ENCODE measurements at places on chromosomes 5 and 9.
A peak's percentile ranks its signal among the peaks of the same experiment; 100 is the strongest.

GRCh38 chr5:36561601-36562000, 44.8 kb upstream of the SLC1A3 start:
- DNase-seq, result no peak

GRCh38 chr5:22910523-22910922, 57.4 kb upstream of the CDH12 start:
- DNase-seq, result no peak

- peak; percentile 39 for DNase-seq
Measured at GRCh38 chr5:109100971-109101370, 308.8 kb downstream of the PJA2 start.

- no peak for DNase-seq
Measured at GRCh38 chr5:148685520-148686134, 31.3 kb upstream of the HTR4 start.

GRCh38 chr5:76999451-76999850, 30.8 kb upstream of the AGGF1 start:
- DNase-seq, result peak; percentile 56

DNA sequence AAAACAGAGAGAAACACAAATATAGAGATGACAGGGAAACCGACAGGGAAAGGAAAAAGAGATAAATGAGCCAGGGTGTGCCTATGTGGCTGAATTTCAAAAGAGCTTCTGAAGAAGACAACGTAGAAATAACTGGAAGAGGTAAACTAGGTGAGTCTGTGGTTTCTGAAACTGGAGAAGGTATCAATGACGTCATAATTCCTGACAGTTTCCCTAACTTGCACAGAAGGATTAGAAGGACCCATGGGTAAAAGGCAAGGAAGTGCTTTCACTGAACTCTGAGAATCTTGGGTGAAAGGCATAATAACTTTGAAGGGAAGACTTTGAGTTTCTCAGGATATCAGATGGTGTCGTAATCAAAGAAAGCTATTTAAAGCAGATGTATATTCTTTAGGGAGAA, 790.8 kb upstream of the NUDT12 start:
- no peak for DNase-seq

DNA sequence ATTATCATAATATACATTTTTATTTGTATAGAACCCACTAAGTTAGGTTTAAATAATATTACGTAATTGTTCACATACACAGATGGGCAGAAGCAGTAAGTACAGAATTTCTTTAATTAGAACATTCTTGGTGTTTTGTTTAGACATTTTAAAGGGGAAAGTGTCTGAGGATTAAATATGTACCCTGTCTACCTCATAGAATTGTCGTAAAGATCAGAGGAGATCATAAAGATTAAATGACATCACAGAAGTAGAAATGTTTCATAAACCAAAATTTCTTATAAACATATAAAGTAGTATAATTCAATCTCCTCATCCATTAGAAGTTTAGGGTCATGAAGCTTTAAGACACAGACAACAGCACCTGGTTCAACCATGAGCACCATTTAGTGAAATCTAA, 20.1 kb downstream of the DEPDC1B start:
- DNase-seq, result no peak

- DNase-seq, result no peak
Measured at GRCh38 chr5:31133488-31133887, 60.0 kb upstream of the CDH6 start.

DNA sequence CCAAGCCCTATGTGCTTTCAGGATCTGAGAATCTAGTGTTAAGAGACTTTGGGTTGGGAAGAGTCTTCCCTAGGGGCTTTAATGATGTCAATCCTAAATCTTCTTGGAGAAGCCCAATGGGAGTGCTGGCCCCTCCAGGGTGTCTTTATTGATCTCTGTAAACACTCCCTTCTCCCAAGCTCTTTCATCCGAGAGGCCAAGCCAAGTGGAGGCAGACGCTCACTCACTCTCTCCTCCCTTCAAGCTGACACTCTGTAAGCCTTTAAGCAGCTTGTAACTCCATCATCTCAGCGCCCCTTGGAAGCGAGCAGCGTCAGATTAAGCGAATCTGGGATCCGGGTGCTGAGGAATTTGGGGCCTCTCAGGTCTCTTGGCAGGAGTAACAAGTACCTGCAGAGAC, 37.7 kb downstream of the SPARC start:
- no peak for DNase-seq

DNA sequence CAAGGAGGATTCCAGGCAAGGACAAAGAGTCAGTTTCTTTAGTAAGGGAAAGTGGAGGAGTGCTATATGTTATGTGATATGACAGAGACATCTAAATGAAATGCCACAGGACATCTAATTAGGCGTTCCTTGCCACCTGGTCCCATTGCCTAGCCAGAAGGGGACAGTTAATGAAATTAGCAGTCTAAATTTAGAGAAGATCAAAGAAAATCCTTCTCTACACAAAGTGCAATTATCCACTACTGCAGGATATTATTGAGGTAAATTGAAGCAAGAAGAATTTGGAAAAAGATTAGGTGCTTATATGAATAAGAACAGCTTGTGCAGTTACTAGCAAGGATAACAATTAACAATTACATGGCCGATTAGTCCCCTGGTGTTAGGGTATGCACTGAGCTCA, 495.3 kb upstream of the NMUR2 start:
- DNase-seq, result no peak

DNA sequence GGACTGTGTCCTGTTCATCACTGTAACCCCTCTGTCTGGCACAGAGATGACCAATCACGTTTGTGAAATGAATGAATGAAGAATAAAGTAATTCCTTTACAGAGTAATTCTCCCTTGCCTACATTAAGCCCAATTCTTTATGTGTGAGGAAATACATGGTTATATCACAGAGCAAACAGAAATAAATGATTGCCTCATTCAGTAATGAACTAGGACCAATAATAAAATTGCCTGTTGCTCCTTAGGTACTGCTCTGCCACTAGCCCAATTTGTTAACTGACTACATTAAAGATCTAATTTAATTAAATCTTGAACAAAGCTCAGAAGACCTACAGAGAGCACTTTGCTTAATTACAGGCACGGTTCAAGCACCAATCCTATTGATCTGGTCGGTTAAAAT, 121.8 kb downstream of the DCP2 start:
- DNase-seq, result no peak

GRCh38 chr9:95771556-95772246, 103.8 kb upstream of the ERCC6L2 start:
- DNase-seq, result no peak

GRCh38 chr9:86126998-86127972, 27.9 kb upstream of the GOLM1 start:
- peak; percentile 75 for DNase-seq

- no peak for DNase-seq
Measured at GRCh38 chr9:10806868-10807267, 194.1 kb upstream of the PTPRD start.

DNA sequence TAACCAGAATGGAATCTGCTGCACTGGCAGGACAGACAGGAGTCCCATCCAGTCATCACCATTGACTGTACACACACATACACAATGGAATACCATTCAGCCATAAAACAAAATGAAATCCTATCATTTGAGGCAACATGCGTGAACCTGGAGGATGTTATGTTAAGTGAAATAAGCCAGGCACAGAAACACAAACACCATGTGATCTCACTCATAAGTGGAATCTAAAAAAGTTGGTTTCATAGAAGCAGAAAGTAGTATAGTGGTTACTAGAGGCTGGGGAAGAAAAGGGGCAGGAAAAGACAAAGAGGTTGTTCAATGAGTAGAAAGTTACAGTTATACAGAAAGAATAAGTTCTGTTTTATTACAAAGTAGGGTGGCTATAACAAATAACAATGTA, 884.0 kb upstream of the ACO1 start:
- no peak for DNase-seq

DNA sequence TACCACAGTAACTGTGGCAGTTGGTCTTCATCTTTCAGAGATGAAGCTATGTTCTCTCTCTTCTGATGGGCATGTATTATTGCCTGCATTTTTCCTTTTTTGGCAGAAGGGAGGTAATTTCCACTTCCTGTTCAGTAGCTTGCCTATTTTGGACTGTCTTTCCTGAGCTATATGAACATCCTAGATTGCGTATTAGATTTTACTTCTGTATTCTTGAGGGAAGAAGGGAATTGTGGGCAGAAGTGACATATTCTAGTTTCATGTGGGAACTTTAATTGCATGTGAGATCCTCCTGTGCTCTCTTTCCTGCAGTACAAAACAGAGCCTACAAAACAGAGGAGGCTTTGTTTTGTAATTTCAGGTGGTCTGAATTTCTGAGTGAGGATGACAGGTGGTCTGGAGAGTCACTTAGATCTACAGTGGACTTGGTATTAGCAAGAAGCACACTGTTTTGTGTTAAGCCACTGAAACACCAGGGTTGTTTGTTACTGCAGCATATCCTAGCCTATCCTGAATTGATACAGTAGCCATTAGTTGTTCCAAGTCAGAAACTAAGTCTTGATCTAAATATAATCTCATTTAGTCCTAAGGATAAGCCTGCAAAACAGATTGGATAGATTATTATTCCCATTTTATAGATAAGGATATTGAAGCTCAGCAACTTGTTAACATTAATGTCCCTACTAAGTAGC, 68.1 kb downstream of the AOPEP start:
- DNase-seq, result no peak

DNA sequence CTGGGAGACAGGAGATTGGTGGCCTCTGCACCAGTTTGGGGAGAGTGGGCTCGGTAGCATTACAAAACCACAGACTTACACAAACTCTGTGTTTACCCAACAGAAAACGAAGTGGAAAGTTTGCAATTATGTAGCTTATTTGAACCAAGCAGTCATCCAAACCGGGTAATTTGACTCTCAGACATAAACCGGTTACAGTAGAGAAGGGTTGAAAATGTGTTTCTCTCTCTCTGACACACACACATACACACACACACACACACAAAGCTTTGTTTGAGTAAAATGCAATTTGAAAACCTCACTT, 97.1 kb upstream of the ZNF608 start:
- DNase-seq, result no peak

DNA sequence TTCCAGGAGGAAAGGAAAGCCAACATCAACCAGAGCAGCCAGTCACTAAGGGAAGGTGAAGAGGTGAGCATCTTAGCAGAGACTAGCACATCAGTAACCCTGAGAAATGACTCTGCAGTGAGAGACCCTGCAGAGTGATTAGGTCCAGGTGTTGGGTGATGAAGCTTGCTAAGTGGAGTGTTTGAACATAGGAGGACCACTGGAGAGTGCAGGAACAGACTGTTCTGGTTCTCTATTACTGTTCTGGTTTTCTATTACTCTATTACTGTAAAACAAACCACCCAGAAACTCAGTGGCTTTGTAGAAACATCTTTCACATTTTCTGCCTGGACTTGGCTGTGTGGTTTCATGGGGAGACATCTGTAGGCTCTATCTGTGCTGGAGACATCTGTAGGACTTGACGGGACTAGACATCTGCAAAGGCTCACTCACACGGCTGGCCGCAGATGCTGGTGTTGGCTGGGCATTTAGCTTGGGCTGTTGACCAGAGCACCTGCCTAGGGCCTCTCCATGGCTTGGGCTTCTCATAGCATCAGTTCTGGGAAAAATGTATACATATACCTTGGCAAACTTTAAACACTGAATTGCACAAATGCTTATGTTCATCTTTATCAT, 33.4 kb upstream of the SPATA31E1 start:
- peak; percentile 18 for DNase-seq

DNA sequence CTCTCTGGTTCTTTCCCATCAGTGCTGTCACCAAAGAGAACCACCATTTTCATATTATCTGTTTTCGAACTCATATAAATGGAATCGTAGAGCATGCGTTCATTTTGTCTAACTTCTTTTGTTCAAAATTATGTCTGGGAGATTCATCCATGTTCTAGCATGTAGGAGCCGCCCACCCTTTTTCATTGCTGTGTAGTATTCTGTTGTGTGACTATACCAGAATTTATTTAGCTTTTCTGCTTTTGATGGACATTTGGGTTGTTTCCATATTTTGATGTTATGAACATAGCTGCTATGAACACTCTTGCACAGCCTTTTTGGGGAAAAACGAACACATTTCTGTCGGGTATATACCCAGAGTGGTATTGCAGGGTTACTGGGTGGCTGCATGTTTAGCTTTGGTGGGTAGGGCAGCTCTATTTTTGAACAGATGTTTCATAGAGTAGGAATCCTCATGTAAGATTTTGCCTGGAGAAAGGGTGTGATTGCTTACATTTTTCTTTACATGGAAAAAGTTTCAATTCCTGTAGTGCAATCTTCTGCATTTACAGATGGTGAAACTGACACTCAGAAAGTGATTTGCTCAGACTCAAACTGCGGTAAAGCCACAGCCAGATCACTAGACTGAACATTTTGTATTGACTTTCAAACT, 100.2 kb upstream of the IL12B start:
- DNase-seq, result no peak

DNA sequence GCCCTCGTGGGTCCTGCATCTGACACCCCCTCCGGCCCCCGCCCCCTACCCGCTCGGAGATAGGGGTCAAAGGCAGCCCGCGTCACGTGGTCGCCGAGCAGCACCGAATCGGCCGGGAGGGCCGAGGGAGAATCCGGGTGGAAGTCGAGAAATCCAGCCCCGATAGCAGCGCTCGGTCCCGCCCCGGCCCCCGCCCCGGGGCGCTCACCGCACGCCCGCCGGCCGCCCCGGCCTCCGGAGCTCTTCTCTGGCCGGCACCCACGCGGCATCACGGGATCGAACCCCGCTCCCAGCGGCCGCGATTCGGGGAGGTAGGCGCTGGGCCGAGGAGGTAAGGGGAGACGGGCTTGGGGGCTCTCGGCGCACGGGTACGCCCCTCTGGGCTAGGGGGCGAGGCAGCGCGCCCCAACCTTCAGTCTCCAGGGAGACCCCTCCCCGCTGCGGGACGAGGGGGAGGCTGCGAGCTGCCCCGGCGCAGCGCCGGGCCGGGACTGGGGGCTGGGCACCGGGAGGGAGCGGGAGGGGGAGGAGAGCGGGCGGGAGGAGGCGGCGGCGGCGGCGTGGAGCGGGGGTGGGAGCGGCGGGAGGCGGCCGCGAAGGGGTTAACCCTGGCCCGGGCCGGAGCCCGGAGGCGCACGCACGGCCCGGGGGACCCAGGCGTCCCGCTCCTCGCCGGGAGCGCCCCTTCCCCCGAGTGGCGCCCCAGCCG, 22.1 kb upstream of the NDST1 start:
- peak; percentile 59 for DNase-seq

DNA sequence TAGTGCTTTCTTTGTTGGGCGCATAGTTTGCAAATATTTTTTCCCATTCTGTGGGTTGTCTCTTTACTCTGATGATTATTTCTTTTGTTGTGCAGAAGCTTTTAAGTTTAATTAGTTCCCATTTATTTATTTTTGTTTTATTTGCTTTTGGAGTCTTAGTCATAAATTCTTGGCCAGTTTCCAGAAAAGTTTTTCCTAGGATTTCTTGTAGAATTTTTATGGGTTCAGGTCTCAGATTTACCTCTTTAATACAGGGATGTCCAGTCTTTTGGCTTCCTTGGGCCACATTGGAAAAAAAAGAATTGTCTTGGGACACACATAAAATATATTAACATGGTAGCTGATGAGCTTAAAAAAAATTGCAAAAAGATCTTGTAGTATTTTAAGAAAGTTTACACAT, 122.0 kb downstream of the WDR70 start:
- DNase-seq, result peak; percentile 19

- peak; percentile 72 for DNase-seq
Measured at GRCh38 chr5:88660264-88660946, 222.6 kb downstream of the MEF2C start.

Data from foreskin fibroblast (primary cell).